Left hindlimb (tissue), 1 donor: ENCODE measurements at places on chromosomes 7 and 10.

DNA sequence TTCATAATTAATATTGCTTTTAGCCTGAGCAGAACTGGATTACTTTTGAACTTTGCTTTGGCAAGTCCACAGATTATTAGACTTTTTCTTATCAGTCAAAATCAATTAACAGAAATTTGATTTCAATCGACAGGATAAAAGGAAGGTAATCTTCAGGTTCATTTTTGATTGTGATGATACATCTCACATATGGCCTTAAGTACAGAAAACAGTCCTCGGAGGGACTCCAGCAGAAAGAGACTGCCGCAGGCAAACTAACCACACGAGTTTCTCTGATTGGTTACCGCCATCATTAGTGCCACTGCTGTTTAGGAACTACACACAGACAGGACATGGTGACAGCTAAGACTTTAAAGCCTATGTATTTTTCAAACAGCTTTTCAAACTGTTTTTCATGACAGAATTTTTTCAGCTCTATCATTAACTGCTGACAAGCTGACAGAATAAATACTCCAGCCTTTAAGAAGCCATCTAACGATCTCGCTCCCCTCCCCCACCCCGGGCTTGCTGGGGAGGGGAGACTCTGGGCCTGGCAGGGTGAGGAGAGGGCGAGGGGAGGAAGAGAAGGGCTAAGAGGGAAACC lies 668.2 kb downstream of the KCNMA1 start:
- no peak for DNase-seq

GRCh38 chr7:39333701-39334100 lies 232.5 kb upstream of the YAE1 start:
- no peak for DNase-seq

DNA sequence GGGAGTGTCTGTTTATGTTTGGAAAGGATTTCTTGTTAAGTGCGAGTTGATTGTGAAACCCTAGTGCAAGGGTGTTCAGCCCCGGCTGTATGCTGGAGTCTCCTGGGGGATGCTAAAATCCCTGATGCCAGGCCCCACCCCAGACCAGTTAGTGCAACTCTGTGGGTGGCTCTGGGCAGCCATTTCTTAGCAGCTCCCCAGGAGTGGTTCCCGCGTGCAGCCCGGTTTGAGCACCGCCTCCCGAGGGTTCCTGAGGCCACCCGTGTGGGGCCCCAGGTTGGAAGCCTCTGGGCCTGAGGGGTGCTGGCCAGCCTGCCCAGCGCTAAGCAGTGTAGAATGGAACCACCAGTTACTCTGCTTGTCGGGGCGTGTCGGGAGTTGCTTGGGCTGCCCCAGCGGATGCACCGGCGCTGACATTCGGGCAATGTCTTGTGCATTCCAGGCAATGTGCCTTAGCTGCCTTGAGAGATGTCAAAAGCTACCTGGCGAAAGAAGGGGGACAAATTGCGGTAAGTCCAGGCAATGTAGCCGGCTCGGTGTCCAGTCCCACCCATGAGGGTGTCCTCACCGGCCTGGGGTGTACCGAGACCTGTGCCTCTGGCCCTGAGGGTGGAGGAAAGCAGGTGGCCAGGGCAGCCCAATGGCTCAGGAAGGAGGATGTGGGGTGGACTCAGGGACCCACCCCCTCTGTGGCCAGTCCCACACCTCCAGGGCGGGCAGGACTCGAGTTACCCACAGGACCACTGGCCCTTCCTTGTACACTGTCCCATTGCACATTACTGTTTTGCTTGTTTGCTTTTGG lies 13.2 kb downstream of the PFKFB3 start:
- no peak for DNase-seq

DNA sequence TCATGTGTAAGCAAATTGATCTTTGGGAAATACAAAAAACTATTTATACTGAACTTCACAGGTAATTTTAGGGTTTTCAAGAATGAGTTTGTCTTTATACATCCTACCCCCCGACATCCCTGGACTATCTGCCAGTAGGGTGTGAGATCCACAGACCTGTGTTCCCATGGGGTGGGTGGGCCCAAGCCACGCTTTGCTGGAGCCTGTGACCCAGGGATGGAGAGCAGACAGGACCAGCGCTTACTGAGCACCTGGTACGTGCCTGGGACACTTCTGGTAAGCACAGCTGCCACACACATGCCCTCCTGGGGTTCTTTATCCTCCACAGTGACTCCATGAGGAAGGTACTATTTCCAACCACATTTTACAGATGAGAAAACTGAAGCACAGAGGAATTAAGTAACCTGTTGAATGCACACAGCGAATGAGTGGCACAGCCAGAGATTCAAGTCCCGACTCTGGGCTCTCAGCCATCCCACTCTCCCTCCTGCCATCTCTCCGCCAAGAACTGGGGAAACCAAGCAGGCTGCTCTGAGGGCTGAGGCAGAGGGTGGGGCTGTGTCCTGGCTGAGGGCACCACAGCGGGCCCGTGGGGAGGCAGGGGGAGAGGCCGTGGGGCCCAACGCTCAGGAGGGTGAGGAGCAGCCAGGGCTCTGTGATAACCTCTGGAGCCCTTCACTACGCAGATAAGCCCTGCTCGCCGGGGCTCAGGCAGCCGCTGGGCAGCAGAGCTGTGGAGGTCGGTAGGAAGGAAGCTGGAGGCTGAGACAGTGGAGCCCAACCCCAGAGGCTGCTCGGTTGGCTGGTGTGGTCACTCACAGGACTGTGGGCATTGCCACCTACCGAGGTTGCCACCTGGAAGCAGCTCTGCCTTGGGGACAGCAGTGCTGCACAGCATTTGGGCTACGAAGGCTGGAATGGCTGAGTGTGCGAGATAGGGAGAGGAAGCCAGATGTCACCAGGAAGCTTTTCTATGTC lies 124.2 kb downstream of the ARHGAP22 start:
- no peak for DNase-seq

GRCh38 chr10:105681051-105681450 lies 1040.0 kb downstream of the SORCS3 start:
- no peak for DNase-seq

DNA sequence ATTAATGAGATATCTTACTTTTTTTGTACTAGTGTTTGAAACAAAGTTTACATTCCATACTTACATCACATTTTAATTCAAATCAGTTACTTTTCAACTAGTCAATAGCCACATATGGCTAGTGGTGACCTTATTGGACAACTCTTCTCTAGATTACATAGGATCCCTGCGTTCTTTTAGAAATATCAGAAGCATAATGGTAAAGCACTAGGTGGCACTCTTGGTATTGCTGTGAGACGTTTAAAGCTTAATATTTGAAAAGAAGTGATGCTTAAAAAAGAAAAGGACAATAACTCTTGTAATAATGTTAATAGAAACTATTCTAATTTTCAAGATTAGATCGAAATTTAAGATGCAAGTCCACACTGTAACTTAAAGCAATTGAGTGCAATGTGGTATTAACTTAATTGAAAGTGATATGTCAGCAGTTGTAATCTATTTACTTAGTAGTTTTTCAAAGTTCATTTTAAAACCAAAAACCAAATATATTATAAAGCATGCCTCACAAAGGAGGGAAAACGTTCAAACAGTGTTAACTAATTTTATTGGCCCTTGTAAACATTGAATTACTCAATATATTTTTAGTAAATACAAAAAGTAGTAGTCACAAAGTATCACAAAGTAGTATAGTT lies 339.1 kb downstream of the ATRNL1 start:
- no peak for DNase-seq

- DNase-seq, result no peak
Observed at GRCh38 chr10:68869623-68870022, 31.5 kb upstream of the DDX50 start.
